Activated CD8-positive, alpha-beta memory T cell treated with anti-CD3 and anti-CD28 coated beads for 1 hour (primary cell): ENCODE measurements at places on chromosomes 3 and 15.

DNA sequence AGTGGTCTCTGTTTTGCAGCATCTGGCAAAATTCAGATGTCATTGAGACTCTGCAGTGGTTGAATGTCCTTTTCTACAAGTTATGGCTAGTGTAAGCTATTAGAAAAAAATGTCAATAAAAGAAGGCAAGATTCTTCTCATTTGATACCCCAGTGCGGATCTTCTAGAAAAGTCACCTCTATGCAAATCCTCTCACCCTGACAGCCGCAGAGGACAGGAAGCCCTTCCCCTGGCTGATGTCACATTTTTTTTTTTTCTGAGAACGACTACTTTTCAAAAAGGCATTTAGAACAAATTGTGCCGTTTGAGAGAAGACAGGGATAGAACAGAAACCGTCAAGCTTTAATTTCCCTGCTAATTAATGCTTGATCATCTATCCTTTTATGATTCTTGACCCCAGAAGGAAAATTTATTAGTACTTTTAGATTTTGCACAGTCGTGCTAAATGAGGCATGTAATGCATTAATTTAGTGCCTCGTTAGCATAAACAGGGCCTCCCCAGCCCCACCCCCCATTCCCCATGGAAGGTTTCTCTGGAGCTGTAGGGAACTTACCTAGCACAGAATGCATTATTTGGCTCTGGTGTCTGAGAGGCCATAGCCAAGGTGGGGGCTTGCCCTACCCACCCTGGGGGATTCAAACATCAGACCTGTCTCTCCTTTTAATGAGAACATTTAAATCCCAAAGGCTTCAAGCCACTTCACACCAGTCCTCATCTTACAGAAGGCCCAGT, 183.8 kb downstream of the OPA1 start:
- DNase-seq, result no peak

- no peak for DNase-seq
Observed at GRCh38 chr15:58777107-58777506, 6.0 kb downstream of the MINDY2 start.

DNA sequence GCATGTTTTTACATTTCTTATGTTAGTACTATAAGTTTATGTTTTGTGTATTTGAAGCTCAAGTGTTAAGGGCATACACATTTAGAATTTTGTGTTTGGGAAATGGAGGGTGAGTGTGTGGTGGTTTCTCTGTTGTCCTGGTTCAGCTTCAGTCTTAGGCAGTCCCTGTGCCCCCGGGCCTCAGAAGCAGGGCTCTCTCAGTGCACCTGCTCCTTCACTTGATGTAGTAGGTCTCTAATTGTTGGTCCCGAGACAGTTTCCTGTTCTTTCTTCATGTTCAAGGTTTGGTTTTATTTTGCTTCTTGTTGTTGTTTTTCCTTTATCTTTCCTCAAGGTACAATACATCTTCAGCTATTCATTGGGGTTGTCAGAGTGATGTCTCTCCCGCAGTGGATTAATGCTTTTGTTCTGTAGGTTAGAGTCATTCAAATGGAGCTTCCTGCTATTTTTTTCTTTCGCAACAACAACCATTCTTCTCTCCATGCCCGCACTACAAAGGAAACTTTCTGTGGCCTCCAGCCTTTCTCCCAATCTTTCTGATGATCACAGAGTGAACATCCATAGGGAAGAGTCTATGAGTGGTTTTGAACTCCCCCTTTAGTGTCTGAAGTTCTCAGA, 177.8 kb upstream of the GOLGA6L4 start:
- DNase-seq, result no peak

DNA sequence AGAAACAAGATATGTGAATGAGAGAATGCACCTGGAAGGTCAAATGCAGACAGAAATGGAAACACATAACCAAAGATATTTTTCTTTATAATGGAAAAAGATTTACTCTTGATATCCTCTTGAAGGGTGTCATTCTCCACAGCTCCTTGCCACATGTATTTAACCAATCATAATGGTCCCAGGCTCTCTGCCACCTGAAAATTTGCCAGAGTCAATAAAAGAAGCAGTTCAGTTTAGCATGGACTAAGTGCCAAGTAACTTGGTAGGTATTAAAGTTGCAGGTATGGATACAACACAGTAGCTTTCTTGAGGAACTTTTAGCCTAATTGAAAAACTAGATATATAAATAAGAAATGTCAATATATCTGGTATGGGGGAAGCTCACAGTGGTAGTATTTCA, 33.5 kb downstream of the TUSC7 start:
- no peak for DNase-seq

DNA sequence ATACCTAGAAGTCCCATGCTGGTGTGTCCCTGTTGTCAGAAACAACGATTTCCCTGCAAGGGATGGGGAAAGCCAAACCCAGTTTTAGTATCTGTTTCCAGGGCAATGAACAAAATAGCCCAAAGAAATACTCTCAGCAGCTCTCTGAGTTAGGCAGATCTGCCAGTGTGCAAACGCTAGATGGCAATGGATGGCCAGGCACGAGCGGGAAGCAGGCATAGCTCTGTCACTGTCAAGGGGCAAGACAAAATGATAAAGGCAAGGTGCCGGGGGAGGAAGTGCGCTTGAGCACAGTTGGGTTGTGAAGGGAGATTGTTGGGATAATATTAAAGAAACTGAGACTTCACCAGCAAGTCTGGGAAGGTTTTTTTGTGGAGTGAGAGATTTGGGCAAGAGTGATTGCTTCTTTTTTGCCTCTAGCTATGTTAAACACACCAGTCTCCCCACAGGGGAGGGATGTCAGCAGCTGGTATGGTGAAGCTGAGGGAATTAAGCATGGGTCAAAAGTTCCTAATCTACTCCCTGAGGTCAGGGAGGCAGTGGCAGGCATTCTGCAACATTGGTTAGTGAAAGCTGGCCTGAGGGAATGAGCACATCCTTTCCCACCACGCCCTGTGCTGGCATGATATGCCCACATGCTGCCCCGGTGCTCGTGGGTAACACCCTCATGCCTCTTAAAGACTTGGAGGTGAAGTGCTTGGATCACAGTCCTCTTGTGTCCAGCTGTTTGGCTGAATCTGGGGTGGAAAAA, 117.5 kb downstream of the PDCD6IP start:
- DNase-seq, result no peak

DNA sequence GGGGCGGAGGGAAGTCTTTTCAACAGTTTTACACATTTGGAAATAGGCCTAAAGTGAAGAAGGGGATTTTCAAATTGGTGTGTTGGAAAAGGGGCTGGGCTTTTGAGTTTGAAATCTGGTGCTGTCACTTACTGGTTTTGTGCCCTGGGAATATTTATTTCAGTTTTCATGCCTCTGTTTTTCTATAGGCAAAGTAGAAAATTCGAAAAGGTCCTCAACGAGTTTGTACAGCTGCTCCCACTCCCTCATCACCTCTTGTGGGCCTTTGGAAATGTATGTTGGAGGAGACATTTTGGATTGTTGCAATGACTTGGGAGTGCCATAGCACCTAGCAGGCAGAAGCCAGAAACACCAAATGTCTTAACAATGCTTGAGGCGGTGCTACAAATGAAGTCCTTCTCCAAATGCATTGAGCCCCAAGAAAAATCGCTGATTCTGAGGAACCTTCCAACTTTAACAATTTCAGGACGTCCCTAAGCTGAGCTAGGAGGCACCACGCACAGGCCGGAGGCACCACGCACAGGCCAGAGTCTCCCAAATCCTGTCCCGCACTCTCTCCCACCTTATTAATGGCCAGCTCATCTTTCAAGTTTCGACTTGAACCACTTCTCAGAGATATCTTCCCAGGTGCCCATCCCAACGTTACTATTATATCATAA, 639 bp upstream of the POLR2M start:
- no peak for DNase-seq

- no peak for DNase-seq
Observed at GRCh38 chr3:192833177-192833890, 84.3 kb downstream of the MB21D2 start.

DNA sequence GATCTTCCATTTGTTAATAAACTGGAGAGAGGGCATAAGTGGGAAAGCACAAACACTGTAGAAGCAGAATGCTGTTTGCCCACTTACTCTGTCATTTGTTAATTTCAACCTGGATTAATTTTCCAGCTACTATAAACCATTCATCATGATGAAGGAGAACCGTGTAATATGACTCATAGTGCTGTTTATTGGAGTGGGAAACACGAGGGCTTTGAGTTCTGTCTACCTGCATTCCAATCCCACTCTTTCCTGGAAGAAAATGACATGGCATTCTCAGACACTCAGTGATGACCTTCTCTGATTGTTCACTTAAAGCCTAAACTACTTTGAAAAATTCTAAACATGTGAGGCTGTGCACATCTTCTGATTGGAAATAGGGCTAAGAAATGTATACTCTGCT, 826.7 kb downstream of the AGBL1 start:
- no peak for DNase-seq
